ENCODE measurements at places on chromosomes 6 and 20. TPM values are rescaled to one million over a fixed set of nuclear protein-coding genes. Genes with fewer than 3 reads are reported as not detected.

NUP43 gene
- total RNA-seq, result 23.9 TPM

- H3K4me1 ChIP-seq, result no peaks in the 10 kb centered on the region
- H3K4me3 ChIP-seq, result peak within 1 kb of the TSS; percentile 62
- H3K27ac ChIP-seq, result no peak within 1 kb of the TSS
- no peaks in the 10 kb centered on the region for H3K36me3 ChIP-seq
- H3K27me3 ChIP-seq, result peaks cover 24% of the 10 kb centered on the region
Measured at GRCh38 chr20:43507150-43508080, at the start of gene L3MBTL1. Gene L3MBTL1, plus strand, starts transcription at chr20:43507697. Its CDS starts 5,807 bp downstream, at chr20:43513504.

NHLRC1 gene
- 2.3 TPM for total RNA-seq

DNA sequence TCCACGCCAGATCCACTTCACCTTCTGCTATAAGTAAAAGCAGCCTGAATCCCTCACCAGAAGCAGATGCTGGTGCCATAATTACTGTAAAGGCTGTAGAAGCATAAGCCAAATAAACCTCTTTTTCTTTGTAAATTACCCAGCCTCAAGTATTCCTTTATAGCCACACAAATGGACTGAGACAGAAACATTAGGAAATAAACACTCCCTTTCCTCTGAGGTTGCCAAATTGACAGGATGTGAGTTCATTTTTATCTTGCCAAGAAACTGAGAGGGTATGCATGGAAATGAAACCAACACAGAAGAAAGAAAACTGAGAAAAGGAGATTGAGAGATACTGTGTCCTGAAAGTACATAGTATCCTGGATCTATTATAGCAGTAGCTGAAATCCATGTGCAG, 481.2 kb downstream of the HAO1 start:
- no peak for DNase-seq
- no peaks in the 10 kb centered on the region for H3K36me3 ChIP-seq
- no peaks in the 10 kb centered on the region for H3K27me3 ChIP-seq
- no peak overlapping the region for H3K4me3 ChIP-seq
- no peak overlapping the region for H3K27ac ChIP-seq

DNA sequence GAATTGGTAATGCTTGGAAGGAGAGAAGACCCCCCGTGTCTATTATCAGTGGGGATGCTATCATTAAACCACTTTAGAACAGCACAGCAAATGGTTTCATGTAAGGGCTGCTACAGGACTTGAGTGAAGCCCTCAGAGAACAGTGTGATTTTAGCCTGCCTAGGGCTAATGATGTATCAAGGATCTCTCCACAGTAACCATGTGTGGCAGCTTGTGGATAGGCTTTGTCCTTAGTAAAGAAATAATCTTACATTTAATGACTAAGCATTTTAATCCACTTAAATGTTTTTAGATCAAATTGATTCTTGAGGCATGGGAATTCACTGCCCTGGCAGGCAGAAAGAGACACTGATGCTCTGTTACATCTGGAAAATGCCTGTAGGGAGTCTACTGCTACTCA, 495.1 kb downstream of the NKAIN2 start:
- H3K36me3 ChIP-seq, result no peaks in the 10 kb centered on the region
- H3K27ac ChIP-seq, result no peak overlapping the region
- no peak for DNase-seq
- H3K27me3 ChIP-seq, result no peaks in the 10 kb centered on the region

DNA sequence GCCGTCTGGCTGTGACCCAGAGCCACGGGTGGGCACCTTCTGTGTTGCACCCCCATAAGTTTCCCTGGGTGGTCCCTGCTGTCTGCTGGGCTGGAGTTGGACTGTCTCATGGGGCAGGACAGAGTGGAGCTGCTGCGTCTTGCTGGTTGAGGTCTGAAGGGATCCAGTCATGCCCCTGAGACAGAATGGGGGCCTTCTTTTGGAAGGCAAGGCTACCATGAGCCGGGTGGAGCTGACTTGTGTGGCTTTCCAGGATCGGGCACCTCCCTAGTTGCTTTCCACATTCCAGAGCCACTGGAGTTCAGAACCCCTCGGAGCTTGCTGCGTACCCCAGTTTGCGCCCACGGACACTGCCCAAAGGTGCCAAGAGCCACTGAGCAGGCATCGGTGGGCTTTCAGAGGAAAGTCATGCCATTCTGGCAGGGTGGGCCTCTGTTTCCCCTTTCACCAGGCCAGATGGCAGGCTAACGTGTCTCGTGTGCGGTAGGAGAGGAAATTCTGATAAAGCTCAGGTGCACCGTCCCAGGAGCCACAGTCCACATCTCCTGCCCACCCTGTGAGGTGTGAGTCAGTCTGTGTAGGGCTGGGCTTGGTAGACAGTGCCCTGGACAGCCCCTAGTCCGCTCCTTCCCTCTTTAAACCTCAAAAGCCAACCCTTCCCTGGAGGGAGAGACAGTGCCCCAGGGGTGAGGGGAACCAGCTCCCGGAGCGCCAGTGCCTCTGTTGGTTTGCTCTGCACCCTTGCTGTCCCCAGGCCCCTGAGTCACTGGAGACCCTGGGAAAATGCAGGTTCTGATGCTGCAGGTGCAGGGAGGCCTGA, 125.3 kb downstream of the SYCP2 start:
- no peak for DNase-seq
- no peaks in the 10 kb centered on the region for H3K36me3 ChIP-seq
- no peak overlapping the region for H3K27ac ChIP-seq
- H3K4me1 ChIP-seq, result no peaks in the 10 kb centered on the region

FOXF2 gene
- 15.7 TPM for total RNA-seq

DNA sequence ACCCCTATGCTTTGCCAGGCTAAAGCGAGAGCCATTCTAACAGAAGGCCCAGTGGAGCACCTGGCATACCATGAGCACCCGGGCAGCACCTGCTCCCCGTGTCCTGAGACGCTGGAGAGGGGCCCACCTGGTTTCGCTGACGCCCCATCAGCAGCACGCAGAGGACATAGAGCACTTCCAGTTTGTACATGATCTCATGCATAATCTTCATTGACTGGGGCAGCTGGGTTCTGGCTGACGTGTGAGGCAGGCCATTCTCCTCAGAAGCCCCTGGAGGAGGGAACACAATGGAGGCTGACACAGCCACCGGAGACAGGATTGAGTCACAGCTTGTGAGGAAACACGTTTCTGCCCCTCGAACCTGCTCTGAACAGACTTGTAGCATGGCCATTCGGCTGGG, 65.4 kb downstream of the MYH7B start:
- peaks cover 86% of the 10 kb centered on the region for H3K36me3 ChIP-seq
- DNase-seq, result no peak
- H3K27me3 ChIP-seq, result no peaks in the 10 kb centered on the region
- H3K27ac ChIP-seq, result no peak overlapping the region

- H3K36me3 ChIP-seq, result no peaks in the 10 kb centered on the region
- H3K27ac ChIP-seq, result no peak overlapping the region
- no peaks in the 10 kb centered on the region for H3K27me3 ChIP-seq
- no peak overlapping the region for H3K4me3 ChIP-seq
Measured at GRCh38 chr20:41566896-41567527, 51.2 kb downstream of the CHD6 start.

GRCh38 chr6:132650429-132650828, 8.6 kb downstream of the TAAR1 start:
- DNase-seq, result no peak
- H3K27me3 ChIP-seq, result no peaks in the 10 kb centered on the region
- no peak overlapping the region for H3K27ac ChIP-seq

- peaks cover 31% of the 10 kb centered on the region for H3K4me1 ChIP-seq
- peak overlapping the region; percentile 91 for H3K27ac ChIP-seq
- H3K36me3 ChIP-seq, result no peaks in the 10 kb centered on the region
- peak; percentile 78 for DNase-seq
Measured at GRCh38 chr20:5078399-5078958, 41.3 kb downstream of the PCNA start.

GRCh38 chr20:51366155-51366886, 176.2 kb downstream of the NFATC2 start:
- H3K36me3 ChIP-seq, result no peaks in the 10 kb centered on the region
- H3K4me3 ChIP-seq, result no peak overlapping the region
- no peak for DNase-seq

MAP7 gene
- 23.2 TPM for total RNA-seq

DAAM2 gene
- total RNA-seq, result 34.6 TPM

DNA sequence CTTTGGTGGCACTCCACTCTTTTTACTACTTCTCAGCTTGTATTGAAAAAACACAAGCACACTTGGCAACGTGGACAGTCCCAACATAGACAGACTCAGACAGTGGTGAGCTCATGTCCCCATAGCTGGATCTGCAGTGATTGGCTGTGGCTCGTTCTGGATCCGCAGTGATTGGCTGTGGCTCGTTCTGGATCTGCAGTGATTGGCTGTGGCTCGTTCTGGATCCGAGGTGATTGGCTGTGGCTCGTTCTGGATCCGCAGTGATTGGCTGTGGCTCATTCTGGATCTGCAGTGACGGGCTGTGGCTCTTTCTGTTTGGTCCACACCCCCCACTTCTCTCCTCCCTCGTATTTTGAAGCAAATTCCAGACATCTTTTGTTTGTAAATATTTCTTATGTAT, 28.0 kb downstream of the OSBPL2 start:
- H3K27ac ChIP-seq, result no peak overlapping the region
- no peak for DNase-seq
- H3K4me1 ChIP-seq, result no peaks in the 10 kb centered on the region

ARMH2 gene
- not detected for total RNA-seq

DDX43 gene
- total RNA-seq, result 2.5 TPM

GRCh38 chr6:11235062-11235461, 2.6 kb upstream of the NEDD9 start:
- DNase-seq, result no peak
- H3K27me3 ChIP-seq, result no peaks in the 10 kb centered on the region
- H3K27ac ChIP-seq, result no peak overlapping the region
- no peaks in the 10 kb centered on the region for H3K36me3 ChIP-seq

GRCh38 chr20:19018881-19019280, 193.6 kb upstream of the SLC24A3 start:
- DNase-seq, result no peak
- no peak overlapping the region for H3K27ac ChIP-seq
- H3K36me3 ChIP-seq, result no peaks in the 10 kb centered on the region

GRCh38 chr6:6515691-6516607, 72.6 kb upstream of the LY86 start:
- H3K27me3 ChIP-seq, result no peaks in the 10 kb centered on the region
- H3K36me3 ChIP-seq, result no peaks in the 10 kb centered on the region
- H3K4me3 ChIP-seq, result no peak overlapping the region
- DNase-seq, result no peak
- H3K4me1 ChIP-seq, result no peaks in the 10 kb centered on the region

DNA sequence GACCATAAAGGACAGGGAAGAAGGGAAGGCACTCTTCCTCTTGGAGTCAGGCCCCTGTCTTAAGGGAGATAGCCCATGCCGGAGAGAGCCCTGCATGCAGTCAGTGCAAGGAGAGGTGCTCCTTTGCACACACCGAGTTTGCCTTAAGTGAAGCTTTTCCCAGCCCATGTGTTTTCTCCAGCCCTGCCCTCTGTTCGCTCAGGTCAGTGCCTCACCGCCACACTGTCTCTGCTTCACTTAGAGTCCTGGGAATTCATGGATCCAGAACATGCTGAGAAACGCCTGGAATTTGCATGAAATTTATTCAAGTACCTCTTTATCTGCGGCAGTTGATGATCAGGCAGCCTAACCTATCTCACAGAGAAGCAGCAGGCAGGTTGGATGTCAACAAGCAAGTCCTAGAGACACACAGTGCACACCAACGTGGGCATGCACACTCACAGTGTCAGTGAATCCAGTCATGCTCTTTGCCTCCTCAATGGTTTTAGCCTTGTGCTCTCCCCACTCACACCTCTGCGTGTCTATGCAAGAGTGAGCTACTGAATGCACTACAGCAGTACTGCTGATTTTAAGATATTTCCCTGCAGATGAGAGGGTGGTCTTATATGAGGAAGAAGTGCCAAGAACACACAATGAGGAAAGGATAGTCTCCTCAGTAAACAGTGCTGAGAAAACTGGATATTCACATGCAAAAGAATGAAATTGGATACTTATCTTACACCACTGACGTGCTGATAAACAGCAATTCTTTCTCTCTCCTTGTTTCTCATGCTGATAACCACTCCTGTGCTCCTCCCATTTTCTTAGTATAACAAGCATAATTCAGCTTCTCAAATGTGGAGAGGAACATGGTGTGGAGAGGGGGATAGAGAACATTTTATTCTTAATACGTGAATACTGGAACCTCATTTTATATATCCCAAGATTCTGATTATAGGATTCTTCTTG, 295.1 kb upstream of the CDYL start:
- no peaks in the 10 kb centered on the region for H3K4me1 ChIP-seq
- H3K4me3 ChIP-seq, result no peak overlapping the region
- H3K36me3 ChIP-seq, result no peaks in the 10 kb centered on the region
- DNase-seq, result no peak
- no peak overlapping the region for H3K27ac ChIP-seq
- no peaks in the 10 kb centered on the region for H3K27me3 ChIP-seq

GRCh38 chr20:37385176-37385575, 39.2 kb downstream of the SRC start:
- no peak for DNase-seq
- no peaks in the 10 kb centered on the region for H3K27me3 ChIP-seq
- H3K27ac ChIP-seq, result no peak overlapping the region
- H3K4me1 ChIP-seq, result peaks cover 3% of the 10 kb centered on the region
- H3K36me3 ChIP-seq, result peaks cover 21% of the 10 kb centered on the region
- H3K4me3 ChIP-seq, result no peak overlapping the region

DNA sequence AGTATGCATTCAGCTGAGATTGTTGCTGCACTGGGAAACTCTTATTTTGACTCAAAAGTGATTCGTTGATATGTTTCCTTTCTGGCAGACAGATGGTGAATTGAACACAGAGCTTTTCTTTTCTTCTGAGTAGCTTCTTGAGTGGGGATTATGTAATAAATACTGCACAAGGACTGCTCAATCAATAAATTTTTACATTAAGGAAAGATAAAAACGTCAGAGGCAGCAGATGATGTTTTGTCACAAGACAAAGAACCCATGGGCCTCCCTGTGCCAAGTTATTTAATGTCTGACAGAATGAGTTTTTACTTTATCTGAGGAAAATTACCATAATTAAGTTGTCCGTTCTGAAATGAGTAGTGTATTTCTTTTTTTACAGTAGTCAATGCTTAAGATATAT, 460.3 kb downstream of the UTRN start:
- H3K27ac ChIP-seq, result no peak overlapping the region
- H3K4me3 ChIP-seq, result no peak overlapping the region
- peaks cover 26% of the 10 kb centered on the region for H3K36me3 ChIP-seq
- H3K4me1 ChIP-seq, result peaks cover 7% of the 10 kb centered on the region

DNA sequence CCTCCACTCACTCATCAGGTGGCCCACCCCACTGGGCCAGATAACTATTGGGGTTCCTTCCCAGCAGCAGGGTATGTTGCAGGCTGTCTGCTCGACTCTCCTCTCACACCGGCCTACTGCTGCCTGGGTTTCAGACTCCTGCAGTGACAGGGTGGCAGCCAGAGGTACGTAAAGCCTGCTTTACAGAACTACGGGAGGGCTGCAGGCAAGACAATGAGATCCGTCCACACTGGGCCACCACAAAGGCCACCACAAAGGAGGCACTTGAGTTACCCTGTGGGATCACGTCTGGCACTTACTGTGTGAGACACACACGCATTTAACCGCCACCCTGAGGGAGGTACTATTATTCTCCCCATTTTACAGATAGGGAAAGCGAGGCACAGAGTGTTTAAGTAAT, 78.5 kb downstream of the NFATC2 start:
- no peaks in the 10 kb centered on the region for H3K27me3 ChIP-seq
- H3K4me3 ChIP-seq, result no peak overlapping the region
- no peaks in the 10 kb centered on the region for H3K4me1 ChIP-seq
- no peaks in the 10 kb centered on the region for H3K36me3 ChIP-seq

- no peaks in the 10 kb centered on the region for H3K36me3 ChIP-seq
- H3K27me3 ChIP-seq, result no peaks in the 10 kb centered on the region
- no peak overlapping the region for H3K4me3 ChIP-seq
- no peak for DNase-seq
- H3K27ac ChIP-seq, result no peak overlapping the region
- H3K4me1 ChIP-seq, result no peaks in the 10 kb centered on the region
Measured at GRCh38 chr20:37542281-37542680, 14.6 kb upstream of the BLCAP start.

COL9A3 gene
- 1.1 TPM for total RNA-seq

Measured in upper lobe of right lung (tissue), 1 donor.